ENCODE measurements at places on chromosomes 11 and 22.

GRCh38 chr11:61893981-61894380 lies 2.6 kb upstream of the FADS3 start:
- DNase-seq: no peak

- DNase-seq: peak; percentile 50
These were observed 15.2 kb downstream of the MIF start for GRCh38 chr22:23909296-23909898.

DNA sequence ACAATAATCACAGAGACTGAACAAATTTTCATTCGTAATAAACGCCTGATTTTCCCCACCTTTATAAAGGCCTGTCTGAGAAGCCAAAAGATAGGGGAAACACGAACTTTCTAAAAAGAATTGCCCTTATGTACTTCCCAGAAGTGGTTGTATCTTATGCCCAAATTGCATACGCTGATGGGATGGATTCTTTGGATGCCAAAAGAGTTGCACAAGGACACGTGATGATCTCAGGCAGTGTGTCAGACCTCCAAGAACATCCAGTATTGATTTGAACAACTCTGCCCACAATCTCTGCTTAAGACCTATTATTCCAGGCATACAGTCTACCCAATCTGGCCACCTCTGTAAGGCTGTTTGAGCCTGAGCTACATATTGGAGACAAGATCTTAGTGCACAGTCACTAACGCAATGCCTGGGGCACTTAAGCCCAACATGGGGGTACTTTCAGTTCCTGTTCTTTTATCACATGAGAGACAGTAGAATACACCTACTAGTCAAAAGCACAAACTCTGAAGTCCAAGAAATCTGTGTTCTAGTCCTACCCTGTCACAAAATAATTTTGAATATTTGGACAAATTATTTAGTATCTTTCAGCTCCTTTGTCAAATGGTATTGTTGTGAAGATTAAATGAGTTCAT lies 38.9 kb downstream of the OR10A6 start:
- peak; percentile 83 for DNase-seq

DNA sequence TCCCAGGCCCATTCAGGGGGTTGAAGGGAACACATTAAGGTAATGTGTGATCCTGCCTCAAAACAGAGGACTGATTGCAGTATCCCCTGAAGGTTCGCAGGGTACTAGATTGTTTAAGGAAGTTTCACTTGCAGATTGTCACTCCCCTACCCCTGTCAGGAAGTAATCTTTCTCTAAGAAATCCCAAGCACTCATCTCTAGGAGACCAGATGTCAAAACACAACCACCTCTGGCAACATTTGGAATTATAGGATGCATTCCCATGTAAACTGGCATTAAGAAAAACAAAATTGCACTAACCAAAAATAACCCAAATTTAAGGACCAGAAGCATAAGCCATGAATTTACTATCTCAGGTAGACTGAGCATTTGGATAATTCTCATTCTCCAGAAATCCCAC lies 1.6 kb downstream of the MRPL17 start:
- DNase-seq: no peak

- no peak for DNase-seq
These were observed 3.0 kb downstream of the LRP5 start for GRCh38 chr11:68315171-68315920.

DNA sequence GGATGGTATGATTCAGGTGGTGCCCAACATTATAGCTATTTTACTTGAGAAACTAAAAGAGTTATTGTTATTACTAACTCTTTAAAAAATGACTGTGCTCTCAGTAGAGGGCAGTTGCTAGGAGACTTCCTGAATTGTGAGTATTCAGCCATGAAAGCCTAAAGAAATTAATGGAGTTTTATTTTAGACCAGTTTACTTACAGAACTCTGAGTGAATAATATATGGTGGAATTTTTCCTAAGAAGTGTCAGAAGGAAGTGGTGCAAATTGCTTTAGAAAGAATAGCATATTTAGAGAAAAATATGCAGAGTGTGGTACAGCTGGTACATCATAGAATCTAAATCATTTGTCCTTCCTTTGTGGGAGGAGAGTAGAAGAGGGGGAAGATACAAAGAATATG lies 689.9 kb upstream of the CCDC90B start:
- DNase-seq: no peak

Measured in cerebellar cortex (tissue), 1 donor.